ENCODE measurements at places on chromosomes 6 and 20. TPM values are rescaled to one million over a fixed set of nuclear protein-coding genes. Genes with fewer than 3 reads are reported as not detected.

DNA sequence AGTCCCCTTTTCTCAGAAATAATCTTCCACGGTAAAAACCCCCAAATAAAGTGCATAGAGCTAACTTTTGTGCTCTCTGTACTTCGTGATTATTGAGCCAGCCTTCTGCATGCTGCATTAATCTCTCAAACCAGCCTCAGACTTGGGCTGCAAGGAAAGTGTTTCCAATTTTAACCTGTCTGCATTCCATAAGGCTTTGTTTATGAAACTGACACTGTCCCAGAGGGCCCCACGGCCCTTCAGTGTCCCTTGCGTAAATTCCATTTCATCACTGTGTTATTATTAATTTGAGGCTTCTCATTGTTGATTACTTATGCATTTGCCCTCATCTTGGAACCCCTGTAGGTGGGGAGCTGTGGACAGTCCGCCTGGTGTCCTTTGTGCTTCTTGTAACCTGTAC lies 15.6 kb upstream of the SNRPB2 start:
- no peak for DNase-seq

DNA sequence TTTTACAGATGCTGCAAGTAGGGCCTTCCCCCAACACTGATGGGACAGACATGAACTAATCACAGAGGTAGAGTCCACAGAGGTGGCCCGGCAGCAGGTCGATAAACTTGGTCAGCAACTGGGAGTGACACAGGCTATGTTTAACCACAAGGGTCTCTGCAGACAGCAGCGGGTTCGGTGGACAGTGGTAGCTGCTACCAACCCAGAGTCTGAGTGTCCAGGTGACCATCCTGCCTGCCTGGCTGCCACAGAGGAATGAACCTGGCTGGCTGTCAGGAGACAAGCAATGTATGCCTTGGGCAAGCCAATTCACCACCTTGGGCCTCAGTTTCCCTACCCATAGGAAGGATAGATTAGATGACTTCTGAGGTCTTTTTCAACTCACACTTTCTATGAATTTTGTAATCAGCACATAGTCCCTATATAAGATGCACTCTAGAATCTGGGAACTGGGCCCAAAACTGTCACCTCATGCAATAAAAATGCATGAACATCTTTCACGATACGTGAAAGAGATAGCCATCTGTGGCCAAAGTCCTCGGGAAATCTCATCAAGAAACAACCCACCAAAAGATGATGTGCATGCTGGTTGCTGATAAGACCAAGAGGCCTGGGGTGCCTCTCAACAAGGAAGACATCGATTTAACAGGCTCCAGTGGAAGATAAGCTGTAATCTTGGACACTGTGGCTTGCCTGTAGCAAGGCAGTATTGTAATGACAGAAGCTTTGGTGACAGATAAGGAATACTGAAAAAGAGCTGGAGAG lies 30.5 kb downstream of the MDGA1 start:
- no peak for DNase-seq

- DNase-seq, result no peak
Measured at GRCh38 chr6:1910621-1911407, 301.1 kb downstream of the FOXC1 start.

GRCh38 chr20:18443886-18444285 lies 22.9 kb downstream of the DZANK1 start:
- DNase-seq, result no peak

- DNase-seq, result no peak
Measured at GRCh38 chr20:56592817-56593216, 36.3 kb upstream of the TFAP2C start.

DNA sequence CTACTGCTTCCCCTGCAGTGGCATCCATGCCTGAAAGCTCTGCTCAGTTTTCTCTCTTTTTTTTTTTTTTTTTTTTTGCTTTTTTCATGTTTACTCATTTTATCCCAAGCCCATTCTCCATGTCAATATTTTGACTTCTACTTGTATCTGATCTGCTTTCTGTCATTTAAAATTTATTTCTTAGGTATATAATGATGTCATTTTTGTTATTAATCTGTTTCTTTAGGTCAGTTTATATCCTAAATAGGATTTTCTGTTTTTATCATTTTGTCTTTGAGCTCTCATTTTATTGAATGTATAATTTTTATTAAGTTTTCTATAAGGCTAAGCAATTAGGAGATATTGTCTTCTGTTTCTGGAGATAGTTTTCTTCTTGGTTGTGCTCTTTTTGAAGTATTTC lies 138.5 kb upstream of the PMEPA1 start:
- no peak for DNase-seq

DNA sequence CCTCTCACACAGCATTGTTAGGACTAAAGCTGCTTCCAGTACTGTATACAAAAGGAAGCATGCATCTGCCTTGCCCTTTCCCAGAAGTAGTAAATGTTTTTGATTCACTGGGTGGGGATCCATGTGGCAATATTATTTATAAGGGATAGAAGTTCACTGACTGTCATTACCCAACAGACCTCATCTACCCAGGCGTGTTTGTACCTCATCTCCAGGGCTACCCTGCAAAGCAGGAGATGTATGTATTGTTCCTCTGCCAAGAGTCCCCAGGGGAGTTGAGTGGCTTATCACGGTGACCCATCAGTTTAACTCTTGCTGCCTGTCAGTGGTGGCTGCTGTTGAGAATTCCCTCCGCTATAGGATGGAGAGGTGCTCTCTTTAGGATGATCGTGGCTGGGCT lies 42.5 kb downstream of the SLC24A3 start:
- no peak for DNase-seq

DNA sequence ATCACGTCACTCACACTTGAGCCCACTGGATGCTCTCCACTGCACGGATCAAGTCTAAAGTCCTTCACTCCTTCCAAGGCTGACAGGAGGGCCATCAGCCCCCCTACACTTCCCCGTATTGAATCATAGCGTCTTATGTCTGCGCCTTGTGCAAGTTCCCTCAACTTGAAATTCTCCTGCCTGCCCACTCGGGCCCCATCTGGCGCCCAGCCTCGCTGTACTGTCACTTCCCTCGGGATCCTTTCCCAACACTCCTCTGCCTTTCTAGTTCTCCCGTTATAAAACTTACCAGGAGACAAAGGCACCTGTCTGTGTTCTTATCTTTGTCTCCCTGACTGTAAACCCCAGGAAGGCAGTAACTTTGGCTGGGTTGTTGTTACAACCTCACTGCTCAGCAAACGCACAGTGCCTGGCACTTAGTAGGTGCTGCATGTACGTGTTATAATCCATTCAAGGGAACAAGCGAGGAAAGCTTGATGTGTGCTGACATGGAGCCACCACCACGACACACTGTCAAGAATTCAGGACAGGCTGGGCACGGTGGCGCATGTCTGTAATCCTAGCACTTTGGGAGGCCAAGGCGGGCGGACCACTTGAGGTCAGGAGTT lies 33.8 kb upstream of the ZFAND3 start:
- no peak for DNase-seq

DNA sequence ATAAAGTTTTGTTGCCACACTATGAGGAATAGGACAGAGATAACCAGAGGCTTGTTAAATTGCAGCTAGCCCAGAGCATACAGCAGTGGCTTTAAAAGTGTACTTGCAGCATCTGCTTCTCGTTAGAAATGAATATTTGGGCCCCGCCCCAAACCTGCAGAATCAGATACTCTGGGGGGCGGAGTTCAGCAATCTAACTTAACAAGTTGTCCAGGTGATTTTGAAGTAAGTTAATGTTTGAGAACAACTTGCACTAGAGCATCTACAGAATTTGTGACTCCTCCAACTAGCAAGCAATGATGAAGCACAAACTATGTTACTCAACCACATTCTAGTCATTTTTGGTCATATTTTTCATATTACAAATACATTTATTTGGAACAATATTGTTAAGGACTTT lies 10.6 kb upstream of the SUPT3H start:
- DNase-seq, result no peak

DNA sequence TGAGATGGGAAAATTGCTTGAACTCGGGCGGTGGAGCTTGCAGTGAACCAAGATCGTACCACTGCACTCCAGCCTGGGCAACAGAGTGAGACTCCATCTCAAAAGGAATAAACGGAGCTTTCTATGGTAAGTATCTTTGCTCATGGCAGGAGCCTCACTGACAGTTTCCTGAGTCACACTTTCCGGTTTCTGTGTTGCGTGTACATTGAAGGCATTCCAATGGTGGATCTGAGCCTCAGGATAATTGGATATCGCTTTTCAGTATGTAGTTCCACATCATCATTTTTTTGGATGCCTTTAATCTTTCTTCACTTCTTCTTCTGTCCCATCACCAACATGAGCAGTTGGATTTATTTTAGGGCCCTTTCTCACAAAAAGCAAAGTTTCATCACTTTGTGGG lies 28.6 kb upstream of the GTSF1L start:
- DNase-seq, result no peak

DNA sequence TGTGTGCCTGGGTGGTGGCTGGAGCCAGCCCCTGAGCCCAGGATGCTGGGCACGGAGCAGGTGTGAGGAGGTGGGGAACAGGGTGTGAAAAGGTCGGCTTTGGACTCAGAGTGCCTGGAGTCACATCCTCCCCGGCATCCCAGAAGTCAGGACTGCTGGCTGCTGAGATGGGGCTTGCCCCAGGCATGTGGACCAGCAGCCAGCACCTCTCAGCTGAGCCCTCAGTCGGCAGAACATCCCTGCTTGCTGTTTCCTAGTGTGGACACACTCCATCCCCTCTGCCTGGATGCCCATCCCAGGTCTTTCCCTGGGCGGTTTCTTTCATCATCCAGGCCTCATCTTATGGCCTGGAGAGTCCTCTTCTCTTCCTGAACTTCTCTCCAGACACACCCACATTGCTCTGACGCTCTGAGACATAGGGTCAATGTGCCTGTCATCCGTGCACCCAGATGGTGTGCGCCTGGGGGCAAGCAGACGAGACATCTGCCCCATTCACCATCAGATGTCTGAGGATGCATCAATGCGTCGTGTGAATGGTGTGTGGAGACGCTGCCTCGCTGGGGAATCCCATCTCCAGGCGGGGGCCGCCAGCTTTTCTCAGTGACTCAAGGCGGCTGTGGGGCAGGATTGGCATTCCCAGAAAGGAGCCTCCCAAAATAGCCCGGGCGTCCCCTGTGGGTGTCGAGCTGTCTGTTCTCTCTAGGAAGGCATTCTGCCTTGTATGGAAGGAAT lies 104.2 kb downstream of the SYCP2 start:
- no peak for DNase-seq

C20orf173 gene
- not detected for polyA plus RNA-seq
